ENCODE measurements at places on chromosomes 5 and 9.

GRCh38 chr9:107361816-107362215 lies 78.7 kb downstream of the RAD23B start:
- no peak overlapping the region for H3K27ac ChIP-seq
- DNase-seq: no peak
- H3K27me3 ChIP-seq: no peaks in the 10 kb centered on the region
- no peaks in the 10 kb centered on the region for H3K36me3 ChIP-seq

- H3K27ac ChIP-seq: no peak overlapping the region
- H3K4me3 ChIP-seq: no peak overlapping the region
- DNase-seq: no peak
- no peaks in the 10 kb centered on the region for H3K4me1 ChIP-seq
- H3K36me3 ChIP-seq: no peaks in the 10 kb centered on the region
Measured at GRCh38 chr9:34566972-34567371, 22.6 kb downstream of the CNTFR start.

GRCh38 chr5:132566657-132567056 lies 9.9 kb downstream of the RAD50 start:
- no peaks in the 10 kb centered on the region for H3K27me3 ChIP-seq
- H3K27ac ChIP-seq: no peak overlapping the region
- no peak overlapping the region for H3K4me3 ChIP-seq
- peaks cover 21% of the 10 kb centered on the region for H3K36me3 ChIP-seq
- H3K4me1 ChIP-seq: no peaks in the 10 kb centered on the region
- no peak for DNase-seq

DNA sequence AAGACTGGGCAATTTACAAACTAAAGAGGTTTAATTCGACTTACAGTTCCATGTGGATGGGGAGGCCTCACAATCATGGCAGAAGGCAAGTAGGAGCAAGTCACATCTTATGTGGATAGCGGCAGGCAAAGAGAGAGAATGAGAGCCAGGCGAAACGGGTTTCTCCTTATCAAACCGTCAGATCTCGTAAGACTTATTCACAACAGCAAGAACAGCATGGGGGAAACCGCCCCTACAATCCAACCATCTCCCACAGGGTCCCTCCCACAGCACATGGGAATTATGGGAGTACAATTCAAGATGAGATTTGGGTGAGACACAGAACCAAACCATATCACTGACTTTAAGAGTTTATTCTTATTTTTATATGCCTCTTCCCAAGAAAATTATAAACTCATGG lies 60.3 kb downstream of the RFK start:
- peaks cover 2% of the 10 kb centered on the region for H3K27me3 ChIP-seq
- no peak overlapping the region for H3K27ac ChIP-seq
- H3K36me3 ChIP-seq: no peaks in the 10 kb centered on the region
- H3K4me1 ChIP-seq: no peaks in the 10 kb centered on the region

GRCh38 chr9:105884416-105884815 lies 190.1 kb downstream of the TMEM38B start:
- no peaks in the 10 kb centered on the region for H3K4me1 ChIP-seq
- DNase-seq: no peak
- no peak overlapping the region for H3K27ac ChIP-seq
- H3K4me3 ChIP-seq: no peak overlapping the region
- H3K36me3 ChIP-seq: no peaks in the 10 kb centered on the region
- H3K27me3 ChIP-seq: no peaks in the 10 kb centered on the region

GRCh38 chr9:21657966-21658667 lies 144.3 kb upstream of the MTAP start:
- no peak overlapping the region for H3K4me3 ChIP-seq
- no peaks in the 10 kb centered on the region for H3K4me1 ChIP-seq
- no peaks in the 10 kb centered on the region for H3K36me3 ChIP-seq
- DNase-seq: no peak
- no peak overlapping the region for H3K27ac ChIP-seq

DNA sequence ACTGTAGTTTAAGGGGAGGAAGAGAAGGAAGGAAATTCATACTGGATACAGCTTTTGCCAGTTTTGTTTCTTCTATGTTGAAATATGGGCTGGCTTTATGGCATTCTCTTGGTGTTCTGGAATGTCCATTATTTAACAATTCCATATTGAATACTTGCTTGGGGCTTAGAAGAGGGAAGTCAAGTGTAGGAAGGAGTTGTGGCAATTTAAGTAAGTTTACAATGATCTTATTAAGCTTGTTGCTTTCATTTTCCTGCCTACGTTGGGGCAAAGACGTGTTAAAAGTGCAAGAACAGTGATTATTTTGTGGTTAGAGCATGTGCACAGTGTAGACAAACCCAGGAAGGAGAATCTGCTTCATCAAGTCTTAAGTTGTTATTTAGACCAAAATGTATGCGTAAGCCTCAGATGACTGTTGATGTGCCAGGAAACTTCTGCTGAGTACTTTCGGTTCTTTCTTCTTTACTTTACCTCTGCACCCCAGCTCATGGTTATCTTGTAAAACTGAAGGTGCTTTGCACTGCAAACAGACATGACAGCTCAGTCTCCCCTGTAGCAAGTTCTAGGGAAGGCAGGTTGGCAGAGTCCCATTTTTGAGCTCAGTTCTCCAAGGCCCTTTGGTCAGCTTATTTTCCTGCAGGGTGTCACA lies 75.8 kb downstream of the F2RL2 start:
- DNase-seq: peak; percentile 76
- peak overlapping the region; percentile 71 for H3K27ac ChIP-seq

- H3K4me1 ChIP-seq: peaks cover 6% of the 10 kb centered on the region
- no peak for DNase-seq
- no peak overlapping the region for H3K4me3 ChIP-seq
- H3K27me3 ChIP-seq: no peaks in the 10 kb centered on the region
- no peaks in the 10 kb centered on the region for H3K36me3 ChIP-seq
Measured at GRCh38 chr5:40623480-40624420, 56.0 kb upstream of the PTGER4 start.

GRCh38 chr9:106637486-106637885 lies 225.5 kb upstream of the ZNF462 start:
- H3K4me3 ChIP-seq: no peak overlapping the region
- no peaks in the 10 kb centered on the region for H3K36me3 ChIP-seq
- no peak for DNase-seq
- no peaks in the 10 kb centered on the region for H3K27me3 ChIP-seq

- H3K4me3 ChIP-seq: no peak overlapping the region
- DNase-seq: no peak
- no peak overlapping the region for H3K27ac ChIP-seq
- peaks cover 3% of the 10 kb centered on the region for H3K4me1 ChIP-seq
- no peaks in the 10 kb centered on the region for H3K27me3 ChIP-seq
- no peaks in the 10 kb centered on the region for H3K36me3 ChIP-seq
Measured at GRCh38 chr9:105539452-105539851, 18.5 kb upstream of the FKTN start.

DNA sequence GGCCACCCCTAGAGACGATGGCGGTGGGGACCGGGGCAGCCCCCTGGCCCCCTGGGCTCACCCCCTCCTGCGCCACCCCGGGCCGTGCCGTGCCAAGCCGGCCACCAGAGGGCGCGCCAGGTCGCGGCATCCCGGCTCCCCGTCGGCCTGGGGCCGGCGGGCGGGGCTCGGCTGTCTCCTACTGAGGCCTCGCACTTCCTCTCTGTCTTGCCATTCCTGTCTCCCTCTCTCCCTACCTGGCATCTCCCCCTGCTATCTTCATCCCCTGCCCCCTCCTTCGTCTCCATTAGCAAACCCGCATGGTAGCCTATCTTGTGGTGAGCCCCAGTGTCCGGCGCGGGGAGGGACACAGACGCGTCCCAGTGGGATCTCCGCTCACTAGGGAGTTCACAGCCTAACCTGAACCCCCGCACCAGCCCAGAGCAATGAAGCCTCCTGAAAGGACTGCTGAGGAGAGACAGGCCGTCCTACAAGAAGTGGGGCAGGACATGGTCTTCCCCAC lies 29.8 kb upstream of the FABP6 start:
- peak; percentile 74 for DNase-seq
- H3K4me3 ChIP-seq: no peak overlapping the region
- H3K36me3 ChIP-seq: no peaks in the 10 kb centered on the region

DNA sequence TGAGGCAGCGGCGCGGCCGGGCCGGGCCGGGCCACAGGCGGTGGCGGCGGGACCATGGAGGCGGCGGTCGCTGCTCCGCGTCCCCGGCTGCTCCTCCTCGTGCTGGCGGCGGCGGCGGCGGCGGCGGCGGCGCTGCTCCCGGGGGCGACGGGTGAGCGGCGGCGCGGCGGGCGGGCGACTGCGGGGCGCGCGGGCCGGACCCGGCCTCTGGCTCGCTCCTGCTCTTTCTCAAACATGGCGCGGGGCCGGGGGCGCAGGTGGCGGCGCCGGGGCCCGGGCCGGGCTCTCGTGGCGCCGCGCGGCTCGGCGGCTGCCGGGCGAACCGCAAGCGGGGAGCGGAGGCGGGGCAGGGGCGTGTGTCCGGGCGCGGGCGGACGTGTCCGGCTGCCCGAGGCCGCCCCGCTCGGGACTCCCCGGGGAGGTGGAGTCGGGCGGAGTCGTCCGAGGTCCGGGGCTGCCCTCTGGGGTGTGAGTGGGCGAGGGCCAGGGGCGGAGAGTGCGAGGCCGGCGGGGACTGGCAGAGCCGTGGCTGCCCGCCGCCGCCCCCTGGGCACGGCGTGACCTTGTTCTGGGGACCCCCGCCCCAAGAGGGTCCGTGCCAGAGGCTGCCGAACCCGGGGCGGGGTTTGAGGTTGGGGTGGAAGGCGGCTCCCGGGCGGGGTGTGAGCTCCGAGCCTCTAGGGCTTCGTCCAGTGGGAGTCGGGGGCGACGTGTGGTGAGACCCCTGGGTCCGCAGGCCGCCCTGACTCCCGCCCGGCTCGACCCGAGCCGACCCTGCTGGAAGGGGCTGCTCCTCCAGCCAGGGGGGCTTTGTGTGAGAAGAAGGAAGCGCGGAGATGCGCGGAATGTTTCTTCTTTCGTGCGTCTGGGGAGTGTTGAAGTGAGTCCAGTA lies 485 bp downstream of the TGFBR1 start:
- peak overlapping the region; percentile 74 for H3K27ac ChIP-seq
- no peaks in the 10 kb centered on the region for H3K36me3 ChIP-seq
- H3K4me3 ChIP-seq: peak overlapping the region; percentile 87
- peak; percentile 58 for DNase-seq

GRCh38 chr9:124248066-124248465 lies 9.7 kb upstream of the NEK6 start:
- H3K36me3 ChIP-seq: no peaks in the 10 kb centered on the region
- H3K4me3 ChIP-seq: no peak overlapping the region
- peaks cover 5% of the 10 kb centered on the region for H3K4me1 ChIP-seq
- H3K27ac ChIP-seq: no peak overlapping the region
- H3K27me3 ChIP-seq: no peaks in the 10 kb centered on the region

GRCh38 chr5:132962429-132963021 lies 909 bp downstream of the AFF4 start:
- peak overlapping the region; percentile 97 for H3K27ac ChIP-seq
- H3K36me3 ChIP-seq: no peaks in the 10 kb centered on the region
- H3K27me3 ChIP-seq: no peaks in the 10 kb centered on the region
- peaks cover 26% of the 10 kb centered on the region for H3K4me1 ChIP-seq
- peak overlapping the region; percentile 84 for H3K4me3 ChIP-seq

DNA sequence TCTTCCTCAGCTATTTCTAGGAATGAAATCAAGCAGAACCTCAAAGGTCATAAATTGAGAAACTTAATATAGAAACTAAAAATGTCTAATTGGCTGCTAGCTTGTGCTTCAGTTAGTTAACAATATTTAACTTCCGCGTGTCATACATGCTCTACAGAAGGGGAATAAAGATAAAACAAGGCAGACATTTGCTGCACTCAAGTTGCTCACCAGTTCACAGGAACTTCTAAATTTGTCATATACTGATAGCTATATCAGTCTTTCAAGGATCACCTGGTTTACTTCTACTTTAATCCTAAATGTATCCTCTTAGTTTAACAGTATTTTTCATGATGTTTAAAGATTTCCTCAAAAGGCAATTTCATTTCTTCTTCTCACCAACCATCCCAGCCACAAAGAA lies 8.4 kb downstream of the CCNH start:
- H3K36me3 ChIP-seq: peaks cover 85% of the 10 kb centered on the region
- no peak overlapping the region for H3K27ac ChIP-seq
- no peak for DNase-seq
- no peaks in the 10 kb centered on the region for H3K27me3 ChIP-seq
- peaks cover 6% of the 10 kb centered on the region for H3K4me1 ChIP-seq

DNA sequence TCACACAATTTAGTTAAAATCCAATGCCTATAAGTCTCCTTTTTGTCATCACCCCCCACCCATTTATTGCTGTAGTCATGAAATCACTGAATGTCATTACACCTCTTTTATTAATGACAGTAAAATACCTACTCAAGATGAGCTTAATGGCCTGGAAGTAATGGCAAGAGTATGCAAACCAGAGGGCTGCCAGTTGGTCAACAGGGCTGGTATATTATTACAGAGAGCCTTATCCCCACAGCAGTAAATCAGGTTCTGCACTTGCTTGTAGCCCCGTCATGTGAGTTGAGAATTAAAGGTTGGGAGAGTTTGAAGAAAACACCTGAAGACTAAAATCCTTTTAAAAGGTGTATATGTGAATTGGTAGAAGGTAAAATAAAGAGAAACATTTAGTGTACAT lies 372.4 kb downstream of the MAT2B start:
- no peaks in the 10 kb centered on the region for H3K4me1 ChIP-seq
- no peaks in the 10 kb centered on the region for H3K36me3 ChIP-seq
- DNase-seq: no peak
- no peaks in the 10 kb centered on the region for H3K27me3 ChIP-seq

DNA sequence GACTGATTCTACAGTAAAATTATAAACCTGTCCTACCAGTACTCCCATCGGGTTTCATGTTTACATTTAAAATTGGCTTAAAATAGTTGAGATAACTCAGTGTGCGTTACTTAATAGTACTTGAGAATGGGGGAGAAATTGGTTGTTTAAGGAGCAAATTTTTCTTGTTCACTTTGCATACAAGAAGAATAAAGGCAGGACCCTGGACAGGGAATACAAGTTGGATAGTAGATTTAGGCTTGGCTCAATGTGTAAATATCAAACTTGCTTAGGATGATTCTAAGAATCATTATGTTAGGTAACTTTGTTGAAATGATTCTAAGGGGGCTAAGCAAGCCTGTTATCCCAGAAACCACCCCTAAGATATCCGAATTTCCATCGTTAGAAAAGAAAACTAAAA lies 448.4 kb upstream of the TLE4 start:
- no peak for DNase-seq
- no peak overlapping the region for H3K27ac ChIP-seq
- H3K36me3 ChIP-seq: no peaks in the 10 kb centered on the region
- H3K4me3 ChIP-seq: no peak overlapping the region

GRCh38 chr9:131636593-131636992 lies 91.3 kb downstream of the PRRT1B start:
- H3K4me3 ChIP-seq: no peak overlapping the region
- peaks cover 7% of the 10 kb centered on the region for H3K4me1 ChIP-seq
- no peaks in the 10 kb centered on the region for H3K27me3 ChIP-seq
- DNase-seq: no peak
- H3K36me3 ChIP-seq: peaks cover 74% of the 10 kb centered on the region
- H3K27ac ChIP-seq: no peak overlapping the region

- H3K4me3 ChIP-seq: no peak overlapping the region
- DNase-seq: no peak
- H3K27ac ChIP-seq: no peak overlapping the region
- no peaks in the 10 kb centered on the region for H3K27me3 ChIP-seq
Measured at GRCh38 chr5:147733075-147733474, 49.5 kb downstream of the JAKMIP2 start.

Data from B cell (primary cell).